ENCODE measurements at places on chromosomes 7 and 10.

DNA sequence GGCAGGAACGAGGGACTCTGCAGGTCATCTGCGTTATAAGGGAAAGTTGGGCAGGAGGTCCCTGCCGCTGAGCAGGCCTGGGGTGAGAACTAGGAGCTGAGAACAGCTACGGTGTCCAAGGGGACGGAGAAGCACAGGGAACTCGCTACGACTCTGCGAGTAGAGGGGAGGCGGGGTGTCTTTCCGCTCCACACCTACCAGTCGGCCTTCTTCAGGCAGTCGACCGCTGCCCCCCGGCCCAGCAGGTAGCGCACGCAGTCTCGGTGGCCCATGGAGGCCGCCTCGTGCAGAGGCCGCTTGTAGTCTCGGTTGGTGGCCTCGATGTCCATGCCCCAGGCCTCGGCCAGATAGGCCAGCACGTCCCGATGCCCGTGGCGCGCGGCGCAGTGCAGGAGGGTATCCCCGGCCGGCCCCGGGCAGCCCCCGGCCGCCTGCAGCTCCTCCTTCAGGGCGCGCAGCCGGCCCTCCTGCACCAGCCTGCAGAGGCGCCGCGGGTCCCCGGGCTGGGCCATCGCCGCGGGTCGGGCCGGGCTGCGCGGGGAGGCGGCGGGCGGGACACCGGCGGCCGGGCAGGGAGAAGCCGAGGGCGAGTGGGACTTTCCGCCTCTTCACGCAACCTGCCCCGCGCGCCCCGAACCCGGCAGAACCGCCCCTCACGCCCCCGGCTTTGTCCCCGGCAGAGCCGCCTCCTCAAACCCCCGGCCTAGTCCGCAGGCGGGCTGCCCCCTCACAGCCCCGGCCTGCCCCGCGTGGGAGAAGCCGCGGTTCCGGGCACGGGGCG lies 660 bp downstream of the ANKRD16 start:
- DNase-seq, result peak; percentile 64

GRCh38 chr7:30911561-30911969 lies at the start of gene AQP1:
AQP1 (plus strand) TSS chr7:30911853; CDS start chr7:30911910, 57 bp downstream.
- no peak for DNase-seq

DNA sequence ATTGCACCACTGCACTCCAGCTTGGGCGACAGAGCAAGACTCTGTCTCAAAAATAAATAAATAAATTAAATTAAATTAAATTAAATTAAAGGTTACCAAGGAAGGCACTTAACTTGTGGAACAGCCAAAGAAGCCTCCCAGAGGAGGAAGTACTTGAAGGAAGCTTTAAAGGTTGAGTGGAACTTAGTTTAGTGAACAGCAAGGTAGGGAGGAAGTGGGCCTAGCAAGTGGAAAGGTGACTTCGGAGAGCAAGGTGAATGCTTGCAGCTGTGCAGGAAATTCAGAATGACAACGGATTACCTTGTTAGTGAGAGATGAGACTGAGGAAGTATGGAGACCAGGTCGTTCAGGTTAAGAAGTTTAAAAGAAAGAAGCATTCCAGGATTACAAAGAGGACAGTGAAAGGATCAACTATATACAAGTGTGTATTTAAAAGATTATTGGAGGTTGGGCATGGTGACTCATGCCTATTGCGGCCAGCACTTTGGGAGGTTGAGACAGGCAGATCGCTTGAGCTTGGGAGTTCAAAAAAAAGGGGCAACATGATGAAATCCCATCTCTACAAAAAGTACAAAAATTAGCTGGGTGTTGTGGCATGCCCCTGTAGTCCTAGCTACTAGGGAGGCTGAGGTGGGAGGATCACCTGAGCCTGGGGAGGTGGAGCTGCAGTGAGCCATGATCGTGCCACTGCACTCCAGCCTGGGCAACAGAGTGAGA lies 12.8 kb upstream of the RPEL1 start:
- peak; percentile 77 for DNase-seq

- peak; percentile 38 for DNase-seq
Observed at GRCh38 chr10:123129618-123130271, 6.0 kb upstream of the HMX3 start.

GRCh38 chr7:37510043-37510634 lies 61.5 kb upstream of the ELMO1 start:
- DNase-seq, result peak; percentile 55

- no peak for DNase-seq
Observed at GRCh38 chr10:9036711-9037204, 982.3 kb downstream of the GATA3 start.

GRCh38 chr10:133415752-133416151 lies 8.7 kb downstream of the SPRN start:
- DNase-seq, result no peak

GRCh38 chr7:74349621-74350020 lies 60.4 kb downstream of the CLIP2 start:
- no peak for DNase-seq

- DNase-seq, result peak; percentile 65
Observed at GRCh38 chr7:139108266-139109187, 993 bp downstream of the ZC3HAV1 start.

GRCh38 chr7:108367946-108368345 lies 88.3 kb downstream of the NRCAM start:
- no peak for DNase-seq

- DNase-seq, result peak; percentile 52
Observed at GRCh38 chr10:121928528-121928884, 675 bp upstream of the ATE1 start.

GRCh38 chr7:97865104-97865503 lies 7.1 kb downstream of the ASNS start:
- DNase-seq, result no peak

DNA sequence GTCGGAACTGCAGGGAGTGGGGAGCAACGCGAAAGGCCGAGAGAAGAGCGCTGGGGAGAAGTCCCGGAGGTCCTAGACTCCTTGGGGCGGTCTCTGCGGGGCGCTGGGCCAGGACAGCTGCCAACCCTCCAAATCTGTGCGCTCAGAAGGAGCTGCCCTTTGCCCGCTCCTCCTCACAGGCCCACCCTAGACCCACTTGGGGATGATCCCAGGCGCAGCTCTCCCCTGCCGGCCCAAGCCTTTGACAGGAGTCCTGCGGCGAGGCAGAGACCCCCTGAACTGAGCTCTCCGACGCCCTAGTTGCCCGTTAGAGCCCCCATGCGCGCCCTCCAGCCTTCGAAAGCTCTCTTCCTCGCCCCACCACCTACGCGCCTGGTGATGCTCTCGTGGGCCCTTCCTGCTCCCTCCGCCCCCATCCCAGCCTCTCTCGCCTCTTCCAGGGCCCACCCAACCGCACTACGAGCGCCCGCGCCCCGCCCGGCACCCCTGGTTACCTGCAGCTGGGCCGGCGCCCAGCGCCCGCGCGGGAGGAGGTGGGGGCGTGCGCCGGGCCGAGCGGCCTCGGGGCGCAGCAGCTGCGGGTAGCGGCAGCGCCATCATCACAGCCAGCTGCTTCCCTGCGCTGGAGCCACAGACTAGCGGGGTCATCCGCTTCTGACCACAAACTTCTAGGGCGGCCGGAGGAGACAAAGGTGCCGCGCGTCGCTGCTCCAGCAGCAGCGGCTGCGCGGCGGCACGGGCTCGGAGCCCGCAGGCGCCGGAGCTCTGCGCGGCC lies 353.4 kb downstream of the DNAJB6 start:
- DNase-seq, result peak; percentile 83

DNA sequence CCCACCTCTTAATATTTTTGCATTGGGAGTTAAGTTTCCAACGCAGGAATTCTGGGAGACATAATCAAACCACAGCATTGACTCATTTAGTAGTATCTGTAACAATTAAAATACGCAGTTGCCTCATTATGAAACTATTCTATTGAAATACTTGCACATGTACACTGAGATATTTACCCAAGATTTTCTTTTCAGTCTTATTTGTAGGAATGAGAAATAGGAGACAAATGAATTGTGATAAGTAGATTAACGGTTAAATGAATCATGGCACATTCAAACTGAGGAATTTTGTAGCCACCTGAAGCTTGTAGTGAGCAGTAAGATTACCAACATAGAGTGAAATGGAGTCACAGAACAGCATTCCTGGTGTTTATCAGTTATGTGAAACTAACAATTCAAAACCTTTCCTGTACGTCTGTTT lies 18.1 kb downstream of the RP9 start:
- no peak for DNase-seq

- DNase-seq, result no peak
Observed at GRCh38 chr7:781186-781849, 51.0 kb upstream of the SUN1 start.

GRCh38 chr10:5563991-5564536 lies 39.3 kb downstream of the CALML3 start:
- DNase-seq, result peak; percentile 66

- peak; percentile 60 for DNase-seq
Observed at GRCh38 chr10:27447540-27447939, 56.6 kb upstream of the RAB18 start.

- DNase-seq, result no peak
Observed at GRCh38 chr10:3647074-3647473, 137.9 kb downstream of the KLF6 start.

DNA sequence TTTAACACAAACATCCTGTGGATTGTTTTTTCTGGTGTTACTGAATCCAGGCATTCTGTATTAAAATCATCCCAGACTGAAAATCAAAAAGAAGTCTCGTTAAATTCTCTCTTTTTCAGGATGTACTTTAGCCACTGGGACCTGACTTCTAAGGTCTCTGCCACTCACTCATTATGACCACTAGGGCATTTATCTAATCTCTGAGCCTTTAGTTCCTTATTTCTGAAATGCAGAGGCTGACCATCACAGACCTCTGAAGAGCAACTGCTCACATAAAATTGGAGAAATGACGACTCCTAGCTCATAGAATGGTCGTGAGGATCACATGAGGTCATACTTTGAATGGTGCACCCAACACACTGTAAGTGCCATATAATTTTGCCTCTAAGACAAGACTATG lies 63.2 kb downstream of the KCNMA1 start:
- peak; percentile 27 for DNase-seq

DNA sequence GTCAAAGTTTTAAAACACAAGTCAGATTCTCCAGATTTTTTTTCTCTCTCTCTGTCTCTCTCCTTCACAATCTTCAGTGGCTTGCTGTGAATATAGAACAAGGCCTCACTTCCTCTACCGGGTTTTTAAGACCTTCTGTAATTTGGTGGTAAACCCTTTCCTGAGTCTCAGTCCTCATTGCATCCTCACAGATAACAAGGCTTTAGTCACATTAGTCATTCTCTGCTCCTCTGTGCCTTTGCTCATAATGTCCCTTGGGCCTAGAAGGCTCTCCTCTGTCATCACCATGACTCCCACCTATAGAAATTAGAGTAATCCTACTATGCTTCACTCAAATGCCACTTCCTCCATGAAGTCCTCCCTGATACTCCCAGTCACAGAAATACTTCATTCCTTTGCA lies 172.7 kb upstream of the HPS1 start:
- peak; percentile 79 for DNase-seq

GRCh38 chr7:141053626-141054025 lies 20.2 kb upstream of the TMEM178B start:
- peak; percentile 8 for DNase-seq

DNA sequence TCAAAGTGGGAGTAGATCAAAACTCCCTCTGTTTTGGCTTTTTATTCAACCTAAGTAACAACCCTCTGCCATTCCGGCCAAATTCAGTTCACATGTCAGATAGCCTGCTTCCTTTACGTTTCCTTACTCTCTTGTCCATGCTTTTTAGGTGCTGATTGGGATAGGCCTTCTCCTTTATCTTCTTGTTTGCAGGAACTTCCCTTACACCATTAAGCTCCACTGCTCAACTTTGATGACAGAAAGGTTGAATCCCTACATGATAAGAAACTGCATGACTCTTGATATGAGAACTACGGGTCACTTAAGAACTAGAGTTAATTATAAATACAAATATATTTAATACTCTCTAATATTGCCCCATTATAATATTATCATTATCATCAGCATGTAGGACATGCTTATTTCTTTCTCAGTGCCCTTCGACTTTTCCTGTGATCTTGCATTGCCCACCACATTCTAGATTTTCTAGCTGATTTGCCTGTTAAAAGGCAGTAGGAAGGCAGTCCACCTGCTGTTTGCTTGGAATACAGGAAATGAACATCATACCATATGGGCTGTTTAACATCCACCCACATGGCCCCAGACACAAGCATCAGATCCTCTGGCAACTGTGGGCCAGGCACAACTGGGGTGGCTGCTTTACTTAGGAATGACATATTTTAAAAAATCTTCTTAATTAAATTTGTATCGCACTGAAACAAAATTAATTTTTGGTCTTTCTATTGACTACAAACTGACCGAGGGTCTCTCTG lies 59.7 kb upstream of the CCDC6 start:
- DNase-seq, result no peak

- no peak for DNase-seq
Observed at GRCh38 chr7:99076615-99077014, 67.3 kb downstream of the SMURF1 start.

DNA sequence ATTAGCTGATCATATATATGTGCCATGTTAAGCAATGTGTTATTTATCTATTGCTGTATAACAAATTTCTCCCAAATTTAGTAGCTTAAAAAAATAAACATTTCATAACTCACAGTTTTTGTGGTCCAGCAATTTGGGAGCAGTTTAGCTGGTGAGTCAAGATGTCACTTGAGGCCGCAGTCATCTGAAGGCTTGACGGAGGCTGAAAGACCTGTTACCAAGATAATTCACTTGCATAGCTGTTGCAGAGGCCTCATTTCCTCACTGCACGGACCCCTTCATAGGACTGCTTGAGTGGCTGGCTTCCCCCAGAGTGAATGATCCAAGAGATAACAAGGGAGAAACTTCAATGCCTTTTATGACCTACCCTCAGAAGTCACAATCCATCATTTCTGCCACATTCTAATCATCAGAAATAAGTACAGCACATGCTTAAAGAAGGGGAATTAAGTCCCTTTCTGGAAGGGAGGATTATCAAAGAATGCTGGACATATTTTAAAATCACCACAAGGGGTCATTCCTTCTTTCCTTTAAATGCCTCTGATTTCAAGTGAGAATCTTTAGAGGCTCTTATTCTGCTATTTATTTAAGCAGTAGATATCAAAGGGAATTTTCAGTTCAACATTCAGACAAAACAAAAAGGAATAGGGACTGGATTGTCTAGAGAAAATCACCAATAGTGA lies 10.5 kb upstream of the SRPK2 start:
- peak; percentile 33 for DNase-seq

DNA sequence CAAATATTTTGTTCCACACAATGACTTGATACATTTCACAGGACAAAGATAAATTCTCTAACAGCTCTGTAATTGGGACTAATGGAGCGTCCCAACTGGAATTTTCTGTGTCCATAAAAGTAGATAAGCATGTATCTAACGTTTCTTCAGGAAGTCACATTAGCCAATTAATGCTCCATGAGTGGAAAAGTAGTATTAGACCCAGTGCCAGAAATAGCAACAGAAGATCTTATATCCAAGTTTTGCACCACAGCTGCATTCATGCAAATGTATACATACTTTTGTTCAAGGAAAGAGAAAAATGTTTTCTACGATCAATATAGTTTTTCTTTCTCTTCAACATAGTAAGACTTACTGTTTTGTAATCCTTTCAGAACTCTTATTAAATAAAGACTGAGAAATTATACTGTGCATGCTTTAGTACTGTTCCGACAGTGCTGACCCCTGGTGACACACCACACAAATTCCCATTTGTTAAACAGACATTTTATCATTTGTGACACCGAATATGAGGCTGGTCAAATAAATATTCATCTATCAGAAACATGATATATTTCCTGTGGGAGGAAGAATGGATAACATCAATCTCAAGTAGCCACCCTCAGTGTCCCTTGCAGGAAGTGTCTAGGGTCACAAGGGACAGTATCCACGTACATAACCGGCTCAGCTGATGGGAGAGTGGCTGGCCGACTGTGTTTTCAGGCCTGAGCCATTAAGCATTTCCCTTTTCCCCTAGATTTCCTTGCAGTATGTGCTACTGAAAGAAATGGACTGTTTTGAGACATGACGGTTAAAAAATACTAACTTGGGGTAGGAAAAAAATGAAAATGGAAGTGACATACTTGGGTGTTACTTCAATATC lies 102.1 kb upstream of the RSU1 start:
- DNase-seq, result no peak

Data from NB4 (cell line).